PC-3 (cell line): ENCODE measurements at places on chromosomes 7 and 10. TPM values are rescaled to one million over a fixed set of nuclear protein-coding genes. Genes with fewer than 3 reads are reported as not detected.

The PRLHR gene
- total RNA-seq, result not detected in 2 replicates

The VWDE gene
- 5.5 and 7.7 TPM in 2 replicates for total RNA-seq

The EGR2 gene
- 2.7 and 2.8 TPM in 2 replicates for total RNA-seq

The DEPP1 gene
- 8.0 and 9.0 TPM in 2 replicates for total RNA-seq

The ZPBP gene
- not detected in 2 replicates for total RNA-seq

The NFE2L3 gene
- total RNA-seq, result 40.0 and 45.2 TPM in 2 replicates

The EGFR gene
- 50.0 and 64.6 TPM in 2 replicates for total RNA-seq

The FHIP2A gene
- 3.7 and 4.6 TPM in 2 replicates for total RNA-seq

The CUL2 gene
- total RNA-seq, result 119 and 129 TPM in 2 replicates

The ELOVL3 gene
- total RNA-seq, result 0.40 TPM in 2 replicates

The UCN3 gene
- total RNA-seq, result not detected in 2 replicates

The TEX36 gene
- total RNA-seq, result not detected in 2 replicates

The ASIC3 gene
- total RNA-seq, result 1.7 and 2.6 TPM in 2 replicates

The ZNF365 gene
- 19.0 and 20.2 TPM in 2 replicates for total RNA-seq

The ZNF488 gene
- total RNA-seq, result 1.7 and 2.1 TPM in 2 replicates

The ATOH7 gene
- 1.1 TPM in 1 of 2 replicates, not detected in the other for total RNA-seq

The HOXA1 gene
- total RNA-seq, result 1.4 and 2.0 TPM in 2 replicates

The BEND7 gene
- 1.2 and 2.6 TPM in 2 replicates for total RNA-seq

The ZP3 gene
- 11.9 and 21.6 TPM in 2 replicates for total RNA-seq

The SH2D4B gene
- total RNA-seq, result not detected in 2 replicates

The CROT gene
- 6.9 and 7.7 TPM in 2 replicates for total RNA-seq

The THSD7A gene
- total RNA-seq, result 0.04 and 0.06 TPM in 2 replicates

The ZNF316 gene
- 17.5 and 26.7 TPM in 2 replicates for total RNA-seq

The FBH1 gene
- 22.0 and 33.2 TPM in 2 replicates for total RNA-seq
